ENCODE measurements at places on chromosomes 12 and 14.

DNA sequence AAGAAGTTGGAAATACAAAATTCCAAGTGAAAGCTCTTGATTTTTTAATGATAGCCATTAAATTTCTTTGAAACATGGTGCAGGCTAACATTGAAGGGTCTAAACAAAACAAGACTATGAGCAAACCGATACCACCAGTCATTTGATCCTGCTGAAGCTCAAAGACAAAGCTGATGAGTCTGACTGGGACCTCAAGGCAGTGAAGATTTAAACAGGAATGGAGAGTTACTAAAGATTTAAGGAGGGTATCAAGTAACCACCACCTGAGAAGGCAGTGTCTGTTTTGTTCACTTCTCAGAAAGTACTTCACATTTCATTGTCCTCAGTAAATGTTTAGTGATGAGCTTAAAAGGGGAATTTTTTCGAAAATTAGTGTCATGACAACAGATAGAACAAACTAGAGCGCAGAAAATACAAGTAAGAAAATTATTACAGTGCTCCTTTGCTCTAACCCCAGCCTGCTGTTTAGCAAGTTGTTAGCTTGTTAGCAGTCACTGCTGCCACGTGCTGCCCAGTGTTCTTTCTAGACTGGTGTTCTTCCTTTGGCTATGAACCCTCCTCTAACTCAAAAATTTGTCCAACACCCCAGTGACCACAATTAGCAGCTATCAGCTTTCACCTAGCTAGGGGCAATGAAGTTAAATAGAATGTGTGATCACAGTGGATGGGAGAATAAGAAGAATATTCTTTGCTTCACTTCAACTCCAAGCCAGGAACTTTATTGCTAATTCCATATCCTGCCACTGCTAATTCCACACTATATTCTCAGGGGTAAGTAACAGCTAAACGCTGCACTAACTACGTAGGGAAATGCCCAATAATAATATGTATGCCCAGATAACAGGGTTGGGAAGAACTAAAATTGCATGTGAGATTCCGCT lies 41.1 kb downstream of the YAF2 start:
- H3K27ac ChIP-seq: no peak overlapping the region
- peaks cover 10% of the 10 kb centered on the region for H3K4me1 ChIP-seq
- peaks cover 3% of the 10 kb centered on the region for H3K36me3 ChIP-seq
- H3K4me3 ChIP-seq: no peak overlapping the region

- no peak overlapping the region for H3K27ac ChIP-seq
- DNase-seq: no peak
- peaks cover 9% of the 10 kb centered on the region for H3K4me1 ChIP-seq
- H3K27me3 ChIP-seq: no peaks in the 10 kb centered on the region
These were observed 1.0 kb downstream of the HOMEZ start for GRCh38 chr14:23284654-23285529.

- no peaks in the 10 kb centered on the region for H3K36me3 ChIP-seq
- H3K4me1 ChIP-seq: peaks cover 11% of the 10 kb centered on the region
- H3K4me3 ChIP-seq: no peak overlapping the region
These were observed 61.3 kb upstream of the ACTN1 start for GRCh38 chr14:69040353-69040752.

- no peaks in the 10 kb centered on the region for H3K36me3 ChIP-seq
- H3K27me3 ChIP-seq: no peaks in the 10 kb centered on the region
- no peak for DNase-seq
- peaks cover 18% of the 10 kb centered on the region for H3K4me1 ChIP-seq
These were observed 145.0 kb upstream of the SLC38A2 start for GRCh38 chr12:46517579-46517962.

- no peaks in the 10 kb centered on the region for H3K36me3 ChIP-seq
- no peaks in the 10 kb centered on the region for H3K4me1 ChIP-seq
- DNase-seq: no peak
These were observed 236.4 kb downstream of the VRK1 start for GRCh38 chr14:97033556-97034081.

GRCh38 chr12:123938679-123939480 lies 33.8 kb downstream of the CCDC92 start:
- H3K27me3 ChIP-seq: no peaks in the 10 kb centered on the region
- no peak overlapping the region for H3K27ac ChIP-seq
- H3K4me3 ChIP-seq: no peak overlapping the region
- H3K36me3 ChIP-seq: peaks cover 5% of the 10 kb centered on the region

GRCh38 chr12:104695453-104696148 lies 238.9 kb downstream of the CHST11 start:
- no peaks in the 10 kb centered on the region for H3K36me3 ChIP-seq
- no peak overlapping the region for H3K27ac ChIP-seq
- no peak overlapping the region for H3K4me3 ChIP-seq
- no peak for DNase-seq
- H3K27me3 ChIP-seq: peaks cover 19% of the 10 kb centered on the region
- H3K4me1 ChIP-seq: no peaks in the 10 kb centered on the region

GRCh38 chr12:94677778-94678177 lies 27.4 kb upstream of the TMCC3 start:
- H3K27ac ChIP-seq: no peak overlapping the region
- H3K36me3 ChIP-seq: no peaks in the 10 kb centered on the region
- H3K4me1 ChIP-seq: no peaks in the 10 kb centered on the region
- H3K27me3 ChIP-seq: no peaks in the 10 kb centered on the region
